Adrenal gland (tissue), 19 donors: ENCODE measurements at places on chromosomes 7 and 10. TPM values are rescaled to one million over a fixed set of nuclear protein-coding genes. Genes with fewer than 3 reads are reported as not detected.

PRPS1L1 gene
- not detected for total RNA-seq

GRCh38 chr7:2209961-2210323, 22.8 kb downstream of the MAD1L1 start:
- DNase-seq: no peak
- no peaks in the 10 kb centered on the region for H3K36me3 ChIP-seq
- no peak overlapping the region for H3K27ac ChIP-seq
- no peak overlapping the region for H3K4me3 ChIP-seq

DNA sequence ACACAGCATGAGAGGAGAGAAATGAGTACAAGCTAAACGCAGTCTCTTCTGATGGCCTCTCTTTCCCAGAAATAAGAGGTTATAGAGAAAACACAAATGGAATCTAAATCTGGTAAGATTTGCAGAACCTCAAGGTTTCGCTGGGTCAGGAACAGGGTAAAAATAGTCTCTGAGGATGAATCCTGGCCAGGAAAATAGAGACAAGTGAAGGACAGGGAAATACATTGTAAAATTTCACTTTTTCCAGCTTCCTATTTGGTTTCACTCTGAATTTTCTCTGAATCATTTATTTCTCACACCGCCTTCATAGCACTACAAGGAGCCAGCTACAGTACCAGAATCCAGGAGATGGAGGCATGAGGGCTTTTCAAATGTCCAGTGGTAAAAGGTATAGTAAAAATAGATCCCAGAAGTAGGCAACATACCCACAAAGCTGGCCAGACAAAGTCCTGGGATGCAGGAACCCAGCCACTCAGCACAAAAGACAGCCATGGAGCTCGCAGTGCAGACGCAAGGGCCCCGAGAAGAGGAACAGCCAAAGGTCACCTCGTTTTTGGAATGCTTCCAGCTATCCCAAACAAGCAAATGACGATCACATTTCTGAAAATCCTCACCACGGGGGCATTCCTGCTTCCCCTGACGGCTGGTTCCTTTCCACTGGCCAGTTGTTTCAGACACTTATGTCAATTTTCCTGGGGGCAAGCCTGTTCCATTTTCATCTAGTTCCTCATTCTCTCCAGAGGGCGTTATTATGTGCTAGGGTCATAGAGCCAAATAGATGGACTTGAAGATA, 21.5 kb upstream of the IKZF1 start:
- H3K4me1 ChIP-seq: no peaks in the 10 kb centered on the region
- H3K27ac ChIP-seq: no peak overlapping the region
- no peak for DNase-seq
- no peaks in the 10 kb centered on the region for H3K27me3 ChIP-seq
- H3K4me3 ChIP-seq: no peak overlapping the region
- H3K36me3 ChIP-seq: no peaks in the 10 kb centered on the region

DNA sequence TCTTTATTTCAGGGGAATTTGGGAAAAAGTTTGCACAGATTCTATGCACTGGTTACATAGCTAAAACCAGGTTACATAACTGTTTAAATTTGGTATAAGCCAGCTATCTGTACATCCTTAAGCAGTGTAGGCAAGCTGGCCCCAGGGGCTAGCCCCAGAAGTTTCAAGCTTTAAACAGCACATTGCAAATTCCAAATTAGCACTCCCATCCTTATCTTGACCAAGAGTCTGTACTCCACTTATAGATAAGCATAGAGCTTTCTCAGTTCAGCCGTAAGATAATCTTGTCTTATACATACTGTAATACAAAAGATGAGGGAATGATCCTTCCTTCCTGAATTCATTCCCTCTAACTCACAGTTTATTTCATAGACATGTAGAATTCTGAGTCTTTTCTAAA, 109.3 kb downstream of the SPAG6 start:
- H3K27me3 ChIP-seq: no peaks in the 10 kb centered on the region
- H3K36me3 ChIP-seq: no peaks in the 10 kb centered on the region
- no peak for DNase-seq
- no peaks in the 10 kb centered on the region for H3K4me1 ChIP-seq
- H3K4me3 ChIP-seq: no peak overlapping the region

FANK1 gene
- 3.6 TPM for total RNA-seq

- no peak overlapping the region for H3K27ac ChIP-seq
- H3K4me3 ChIP-seq: no peak overlapping the region
- no peaks in the 10 kb centered on the region for H3K36me3 ChIP-seq
- H3K4me1 ChIP-seq: no peaks in the 10 kb centered on the region
These were observed 2.9 kb upstream of the RBP3 start for GRCh38 chr10:47344996-47345870.

DNA sequence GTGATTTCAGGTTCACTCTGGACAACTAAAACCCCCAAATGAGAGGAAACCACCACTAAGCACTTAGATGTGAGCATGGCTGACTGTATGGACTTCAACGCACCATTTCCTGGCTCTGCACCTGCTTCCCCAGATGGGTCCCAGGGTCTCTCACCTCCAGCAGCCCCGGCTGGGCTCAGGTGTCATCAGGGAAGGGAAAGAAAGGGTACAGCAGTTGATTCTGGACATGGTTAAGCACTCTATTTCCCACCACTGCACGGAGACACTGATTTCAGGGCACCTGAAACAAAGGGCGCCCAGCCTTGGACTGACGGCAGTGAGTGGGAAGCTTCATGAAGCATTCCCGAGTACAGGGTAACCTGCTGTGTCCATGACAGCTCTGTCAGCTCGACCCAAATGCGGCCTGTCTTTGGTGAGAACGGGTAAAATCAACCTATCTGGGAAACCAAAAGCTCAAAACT, 19.0 kb downstream of the FAM53B start:
- no peak overlapping the region for H3K4me3 ChIP-seq
- peak; percentile 13 for DNase-seq
- H3K27me3 ChIP-seq: no peaks in the 10 kb centered on the region
- H3K4me1 ChIP-seq: peaks cover 82% of the 10 kb centered on the region

GRCh38 chr7:110772615-110773014, 318.3 kb upstream of the LRRN3 start:
- no peak overlapping the region for H3K4me3 ChIP-seq
- H3K4me1 ChIP-seq: no peaks in the 10 kb centered on the region
- no peak overlapping the region for H3K27ac ChIP-seq
- no peak for DNase-seq
- no peaks in the 10 kb centered on the region for H3K36me3 ChIP-seq
- no peaks in the 10 kb centered on the region for H3K27me3 ChIP-seq

FAM237B gene
- total RNA-seq: not detected

AMZ1 gene
- not detected for total RNA-seq

DNA sequence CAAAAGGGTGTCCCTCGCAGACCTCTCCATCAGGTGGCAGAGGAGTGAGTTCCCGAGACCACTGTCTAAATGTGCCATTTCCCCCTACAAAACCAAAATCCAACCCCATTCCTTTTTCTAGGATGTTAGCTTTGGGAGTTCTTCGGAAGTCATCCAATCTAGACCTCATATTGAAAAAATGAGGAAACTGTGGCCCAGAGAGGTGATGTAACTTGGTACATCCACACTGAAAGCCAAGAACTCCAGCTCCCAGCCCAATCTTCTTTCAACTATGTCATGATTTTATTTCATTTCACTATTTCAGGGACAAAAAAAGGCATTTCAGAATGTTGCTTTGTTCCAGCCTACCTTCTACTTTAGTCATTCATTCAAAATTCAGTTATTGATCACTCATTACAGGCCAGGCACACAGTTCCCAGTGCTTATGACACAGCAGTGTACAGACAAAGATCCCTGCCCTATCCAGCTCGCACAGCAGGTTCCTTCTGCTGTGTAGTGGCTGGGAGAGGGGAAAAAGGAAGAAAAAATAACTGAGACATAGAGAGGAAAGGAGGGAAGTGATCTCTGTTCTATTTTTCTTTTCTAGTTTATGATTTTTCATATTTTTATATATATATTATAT, 35.8 kb downstream of the SCRN1 start:
- H3K36me3 ChIP-seq: peaks cover 19% of the 10 kb centered on the region
- H3K27ac ChIP-seq: no peak overlapping the region
- no peak for DNase-seq
- H3K27me3 ChIP-seq: no peaks in the 10 kb centered on the region
- H3K4me1 ChIP-seq: no peaks in the 10 kb centered on the region
